ENCODE measurements at places on chromosomes 7 and 10.

- no peak for DNase-seq
These were observed 250.9 kb upstream of the SORCS1 start for GRCh38 chr10:107415446-107415845.

DNA sequence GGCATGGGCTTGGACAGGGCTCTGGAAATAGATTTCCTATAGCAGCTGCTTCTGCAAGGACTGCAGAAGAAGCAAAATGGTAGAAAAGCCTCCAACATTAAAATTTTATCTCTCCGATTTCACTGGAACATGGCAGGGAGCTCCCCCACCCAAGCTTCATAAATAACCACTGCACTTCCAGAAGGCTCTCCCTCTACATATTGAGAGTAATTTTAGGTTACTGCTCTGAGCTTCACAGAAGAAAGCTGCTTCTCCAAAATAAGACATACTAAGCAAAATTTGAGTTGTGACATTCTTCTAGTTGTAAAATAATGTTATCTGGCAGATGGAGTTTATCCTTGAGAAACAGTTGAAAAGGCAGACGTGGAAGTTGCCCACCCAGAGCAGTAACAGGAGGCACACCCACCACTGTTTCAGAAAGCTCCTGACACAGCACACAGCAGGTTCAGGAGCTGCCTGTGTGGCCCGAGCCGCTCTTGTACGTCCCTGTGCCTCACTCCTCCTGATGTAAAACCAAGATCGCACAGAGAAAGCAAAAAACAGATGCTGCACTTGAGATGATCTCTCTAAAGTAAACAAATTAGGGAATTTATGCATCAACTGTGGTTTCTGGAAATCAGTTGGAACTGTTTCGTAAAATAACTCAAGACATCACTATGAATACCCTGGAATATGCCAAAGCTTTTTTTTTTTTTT lies 621.0 kb downstream of the PARD3 start:
- no peak for DNase-seq

DNA sequence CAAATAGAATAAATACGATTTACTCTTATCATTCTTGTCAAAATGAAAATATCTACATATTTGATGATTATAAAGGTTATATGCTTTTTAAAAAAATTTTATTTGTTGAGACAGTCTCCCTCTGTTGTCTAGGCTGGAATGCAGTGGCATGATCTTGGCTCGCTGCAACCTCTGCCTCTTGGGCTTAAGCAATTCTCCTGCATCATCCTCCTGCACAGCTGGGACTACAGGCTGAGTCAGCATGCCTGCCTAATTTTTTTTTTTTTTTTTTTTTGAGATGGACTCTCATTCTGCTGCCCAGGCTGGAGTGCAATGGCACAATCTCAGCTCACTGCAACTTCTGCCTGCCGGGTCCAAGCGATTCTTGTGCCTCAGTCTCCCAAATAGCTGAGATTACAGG lies 48.9 kb downstream of the PUS7 start:
- DNase-seq, result no peak

- no peak for DNase-seq
These were observed 43.2 kb downstream of the APBB1IP start for GRCh38 chr10:26481315-26481692.

DNA sequence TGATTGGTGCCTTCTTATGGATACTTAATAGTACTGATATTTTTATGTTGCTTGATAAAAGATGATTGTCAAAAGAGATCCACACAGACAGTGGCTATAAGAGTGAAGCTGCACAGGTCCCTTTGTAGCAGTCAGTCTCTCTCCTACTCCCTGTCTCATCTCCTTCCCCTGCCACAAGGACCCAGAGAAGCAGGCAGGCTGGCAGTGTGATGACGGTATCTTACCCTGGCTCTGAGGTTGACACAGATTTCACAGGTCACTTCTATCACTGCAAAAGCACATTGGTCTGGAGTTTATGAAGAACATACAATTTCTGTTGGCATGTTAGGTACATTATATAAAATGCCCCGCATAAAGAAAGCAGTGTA lies 64.4 kb upstream of the AHR start:
- DNase-seq, result no peak

DNA sequence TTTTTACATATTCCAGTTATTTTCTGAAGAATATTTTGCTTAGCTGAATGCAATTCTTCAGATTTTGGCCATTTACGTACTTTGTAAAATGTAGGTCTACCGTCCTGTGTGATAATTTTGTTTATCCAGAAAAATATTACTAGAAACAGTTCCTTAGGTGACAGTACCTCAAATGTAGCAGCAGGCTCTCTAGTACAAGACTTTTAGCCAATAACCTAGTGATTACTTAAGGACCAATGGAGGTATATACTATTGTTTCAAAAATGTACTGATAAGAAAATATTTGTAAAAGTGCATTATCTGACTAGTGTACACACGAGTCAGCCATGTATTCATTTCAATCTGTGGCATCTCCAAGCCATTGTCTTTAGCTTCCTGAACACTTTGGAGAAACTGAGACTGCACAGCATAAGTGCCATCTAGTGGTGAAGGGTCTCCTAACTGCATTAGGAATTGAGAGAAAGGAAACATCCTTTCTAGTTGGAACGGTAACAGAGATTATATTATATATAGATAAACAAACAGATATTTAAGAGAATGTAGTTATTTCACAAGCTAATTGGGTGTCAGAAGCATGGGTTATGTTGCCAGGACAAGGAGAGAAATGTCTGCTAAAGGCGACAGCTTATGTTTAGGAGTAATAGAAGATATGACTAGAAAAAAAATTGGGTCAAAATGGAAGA lies 23.7 kb downstream of the RTKN2 start:
- no peak for DNase-seq
